ENCODE measurements at places on chromosomes 16 and 17.
A peak's percentile ranks its signal among the peaks of the same experiment; 100 is the strongest.

GRCh38 chr16:51875834-51876600, 670.9 kb downstream of the TOX3 start:
- DNase-seq, result no peak

- DNase-seq, result no peak
These were observed 63.0 kb upstream of the CBX4 start for GRCh38 chr17:79902146-79902791.

DNA sequence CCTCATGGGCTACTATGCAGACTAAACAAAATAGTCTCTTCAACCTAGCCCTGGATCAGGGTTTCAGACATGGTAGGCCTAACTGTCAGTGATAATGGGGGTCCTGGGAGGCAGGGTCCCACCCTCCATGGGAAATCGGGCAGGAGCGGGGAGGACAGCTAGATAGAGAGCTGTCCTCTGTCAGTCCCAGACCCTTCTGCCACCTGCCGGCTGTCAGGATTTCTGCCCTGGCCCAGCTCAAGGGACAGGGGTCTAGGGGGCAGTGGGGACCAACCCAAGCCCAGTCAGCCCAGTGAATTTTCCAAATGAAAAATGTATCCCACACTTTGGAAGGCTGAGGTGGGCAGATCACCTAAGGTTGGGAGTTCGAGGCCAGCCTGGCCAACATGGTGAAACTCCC, 5.3 kb downstream of the CA7 start:
- DNase-seq, result no peak

- no peak for DNase-seq
These were observed 26.0 kb downstream of the NECAB2 start for GRCh38 chr16:83994087-83994486.

- peak; percentile 95 for DNase-seq
These were observed 104.6 kb upstream of the CACNG3 start for GRCh38 chr16:24151482-24151939.

DNA sequence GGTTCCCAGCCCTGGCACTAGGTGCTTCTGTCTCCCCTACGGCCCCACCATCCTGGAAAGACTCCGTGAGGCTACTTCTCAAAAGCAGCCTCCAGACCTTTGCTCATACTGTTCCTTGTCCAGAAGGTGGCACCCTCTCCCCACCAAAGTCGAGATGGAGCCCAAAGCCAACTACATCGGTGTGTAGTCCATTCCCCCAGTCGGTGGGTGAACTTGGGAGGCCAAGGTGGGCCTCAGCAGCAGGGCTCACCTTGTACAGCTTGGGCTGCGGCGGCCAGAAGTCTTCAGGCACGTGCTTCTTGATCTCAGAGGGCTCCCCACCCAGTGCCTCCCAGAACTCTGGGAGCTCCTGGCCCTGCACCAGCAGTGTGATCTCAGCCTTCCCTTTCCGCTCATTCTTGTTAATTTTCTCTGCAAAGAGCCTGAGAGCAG, 10.2 kb downstream of the FLII start:
- peak; percentile 26 for DNase-seq

GRCh38 chr17:80265205-80266068, 4.8 kb downstream of the RNF213 start:
- no peak for DNase-seq

- no peak for DNase-seq
These were observed 19.8 kb upstream of the ADCY7 start for GRCh38 chr16:50246299-50247122.

- no peak for DNase-seq
These were observed 2.5 kb downstream of the SSH2 start for GRCh38 chr17:29927546-29927945.

- DNase-seq, result no peak
These were observed 8.2 kb downstream of the NPTX1 start for GRCh38 chr17:80468242-80468641.

DNA sequence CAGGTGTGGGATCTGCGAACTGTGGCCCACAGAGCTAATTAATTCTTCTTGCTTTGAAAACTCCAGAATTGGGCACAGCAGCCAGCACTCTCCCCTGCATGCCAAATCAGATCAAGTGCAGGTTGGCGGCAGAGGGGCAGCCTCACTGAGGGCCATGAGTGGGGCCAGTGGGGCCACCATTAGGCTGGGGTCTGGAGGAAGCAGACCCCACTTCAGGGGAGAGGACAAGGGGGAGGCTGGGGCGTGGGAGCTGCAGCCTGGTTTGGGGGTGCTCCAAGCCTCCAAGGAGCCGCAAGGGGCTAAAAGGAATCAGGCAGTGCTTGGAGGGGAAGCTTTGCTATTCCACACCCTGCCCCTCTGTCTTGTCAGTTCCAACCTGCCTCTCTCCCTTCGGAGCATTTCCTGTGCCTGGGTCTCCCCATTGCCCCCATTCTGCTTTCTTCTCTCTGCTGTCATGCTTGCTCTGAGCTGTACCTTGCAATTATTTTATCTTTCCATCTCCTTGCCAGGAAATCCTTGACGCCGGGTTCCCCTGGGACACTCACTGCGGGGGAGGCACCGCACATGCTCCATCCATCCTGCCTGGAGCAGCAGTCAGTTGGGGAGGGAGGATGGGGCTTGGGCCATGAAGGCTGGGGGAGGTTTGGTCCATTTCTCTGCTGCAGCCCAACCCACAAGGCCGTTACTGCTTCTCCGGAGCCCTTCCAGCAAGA, 3.3 kb upstream of the ABCC3 start:
- no peak for DNase-seq

GRCh38 chr17:15900871-15901270, 44.1 kb upstream of the ADORA2B start:
- no peak for DNase-seq

- DNase-seq, result no peak
These were observed 194.7 kb downstream of the SNX29 start for GRCh38 chr16:12171206-12171605.

DNA sequence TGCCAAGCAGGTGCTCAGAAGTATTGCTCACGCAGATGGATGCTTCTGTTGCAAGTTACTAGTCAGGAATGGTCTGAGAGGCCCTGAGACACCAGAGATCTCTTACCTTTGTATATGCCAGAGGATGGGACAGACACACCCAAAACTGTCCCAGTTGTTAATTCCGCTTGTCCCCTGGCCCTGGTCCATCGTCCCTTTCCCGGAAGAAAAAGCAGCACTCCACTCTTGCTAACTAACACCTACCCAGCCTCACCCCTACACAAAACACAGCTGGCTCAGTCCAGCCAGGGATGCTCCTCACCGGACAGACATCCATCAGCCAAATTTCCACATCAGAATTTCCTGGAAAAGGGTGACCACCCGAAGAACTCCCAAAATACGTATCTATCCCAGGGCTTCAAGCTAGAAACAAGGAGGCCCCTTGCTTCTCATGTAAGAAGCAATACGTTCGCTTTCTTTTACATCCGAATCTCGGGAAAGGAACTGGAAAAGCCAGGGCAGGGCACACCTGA, 2.0 kb downstream of the GAS7 start:
- no peak for DNase-seq

DNA sequence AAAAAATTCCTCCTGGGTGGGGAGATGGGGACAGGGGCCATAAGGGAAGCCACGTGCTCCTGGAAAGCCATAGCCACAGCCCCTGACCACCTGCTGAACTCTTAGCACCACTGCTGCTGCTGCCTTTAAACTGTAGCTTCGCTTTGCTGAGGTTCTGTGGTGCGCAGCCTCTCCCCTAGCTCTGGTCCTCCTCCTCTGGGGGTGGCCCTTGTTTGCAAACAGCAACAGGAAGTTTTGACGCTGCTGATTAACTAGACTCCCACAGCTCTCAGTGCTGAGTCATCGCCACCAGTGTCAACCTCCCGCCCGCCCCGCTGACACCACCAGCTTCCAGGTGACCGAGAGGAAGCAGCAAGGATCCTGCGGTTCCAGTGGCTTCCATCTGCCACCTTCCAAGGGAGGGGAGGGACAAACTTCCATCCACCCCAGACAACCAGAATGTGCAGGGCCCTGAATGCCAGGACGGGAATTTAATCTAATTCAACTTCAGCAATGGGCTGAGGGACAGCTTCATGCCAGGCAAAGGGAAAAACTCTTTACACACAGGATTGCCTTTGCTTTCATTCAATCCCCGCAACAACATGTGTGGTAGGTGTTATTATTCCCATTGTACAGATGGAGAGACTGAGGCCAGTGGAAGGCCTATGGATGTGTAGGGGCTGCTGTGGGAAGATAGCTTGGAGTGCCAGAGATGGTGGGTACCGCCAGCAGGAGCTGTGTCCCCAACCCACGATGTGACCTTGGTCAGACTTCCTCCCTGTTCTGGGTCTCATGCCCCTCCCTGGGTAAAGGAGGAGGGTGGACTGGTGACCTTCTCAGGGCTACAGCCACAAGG, 8.1 kb upstream of the KIFC3 start:
- peak; percentile 59 for DNase-seq

GRCh38 chr17:38857271-38857670, 3.8 kb upstream of the RPL23 start:
- DNase-seq, result no peak

- no peak for DNase-seq
These were observed 325.4 kb downstream of the SEC14L1 start for GRCh38 chr17:77466140-77466539.

GRCh38 chr16:31491778-31492418, 9.0 kb downstream of the SLC5A2 start:
- no peak for DNase-seq

GRCh38 chr17:61415374-61416210, 15.9 kb downstream of the TBX2 start:
- DNase-seq, result no peak

DNA sequence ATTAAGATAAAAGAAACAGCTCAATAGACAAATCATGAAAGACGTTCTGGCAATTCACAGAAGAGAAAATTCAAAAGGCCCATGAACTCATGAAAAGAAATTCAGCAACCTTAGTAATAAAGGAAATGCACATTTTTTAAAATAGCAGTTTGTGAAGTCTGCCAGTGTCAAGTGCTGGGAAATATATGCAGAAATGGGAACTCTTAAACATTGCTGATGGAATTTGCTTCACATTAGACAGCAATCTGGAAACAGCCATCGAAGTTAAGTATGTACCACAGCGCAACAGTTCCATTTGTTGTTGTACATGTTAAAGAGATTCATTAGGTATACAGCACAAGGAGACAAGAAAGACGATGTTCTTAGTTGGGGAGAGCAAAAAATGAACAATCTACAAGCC, 319.4 kb upstream of the SALL1 start:
- DNase-seq, result no peak

DNA sequence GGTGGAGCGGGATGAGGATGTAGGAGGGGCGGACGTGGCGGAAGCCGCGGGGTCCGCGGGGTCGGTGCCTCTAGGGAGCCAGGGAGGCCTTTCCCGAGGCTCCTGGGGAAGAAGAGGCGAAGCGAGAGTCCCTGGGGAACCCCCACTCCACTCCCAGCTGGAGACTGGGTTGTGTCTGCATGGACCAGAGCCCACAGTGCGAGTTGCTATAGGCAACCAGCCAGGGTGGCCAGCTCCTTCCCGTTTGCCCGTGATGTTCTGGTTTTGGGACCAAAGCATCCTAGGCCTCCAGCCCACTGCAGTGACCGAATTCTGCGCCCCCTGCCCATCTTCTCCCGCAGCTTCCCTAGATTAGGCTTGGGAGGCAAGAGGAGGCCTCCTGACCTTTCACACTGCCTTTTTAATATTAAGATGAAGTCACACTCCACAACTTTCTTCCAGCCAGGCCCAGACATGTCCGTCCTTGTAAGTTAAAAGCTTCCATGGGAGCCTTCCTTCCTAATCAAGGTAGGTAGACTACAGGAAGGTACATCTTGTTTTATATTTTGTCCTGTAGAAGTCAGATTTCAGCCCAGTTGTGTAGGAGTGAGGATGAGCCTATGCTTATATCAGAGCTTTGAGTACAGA, 469 bp downstream of the AMZ2 start:
- DNase-seq, result peak; percentile 49

DNA sequence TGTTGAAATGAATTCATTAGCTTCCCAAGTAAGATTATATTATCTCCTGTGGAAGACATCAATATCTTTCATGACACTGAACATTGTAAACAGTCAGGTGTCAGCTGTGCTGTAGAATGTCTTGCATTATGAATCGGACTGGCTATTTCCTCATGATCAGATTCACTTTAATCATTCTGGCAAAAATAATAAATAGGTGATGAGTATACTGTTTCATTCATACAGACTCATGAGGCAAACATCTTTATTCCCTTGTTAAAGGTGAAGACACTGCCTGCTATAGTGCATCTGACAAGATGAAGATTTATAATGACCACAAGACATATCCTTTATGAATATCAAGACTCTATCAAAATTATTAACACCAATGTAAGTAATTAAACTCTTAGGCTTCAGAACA, 51.3 kb upstream of the ARL6IP1 start:
- no peak for DNase-seq

DNA sequence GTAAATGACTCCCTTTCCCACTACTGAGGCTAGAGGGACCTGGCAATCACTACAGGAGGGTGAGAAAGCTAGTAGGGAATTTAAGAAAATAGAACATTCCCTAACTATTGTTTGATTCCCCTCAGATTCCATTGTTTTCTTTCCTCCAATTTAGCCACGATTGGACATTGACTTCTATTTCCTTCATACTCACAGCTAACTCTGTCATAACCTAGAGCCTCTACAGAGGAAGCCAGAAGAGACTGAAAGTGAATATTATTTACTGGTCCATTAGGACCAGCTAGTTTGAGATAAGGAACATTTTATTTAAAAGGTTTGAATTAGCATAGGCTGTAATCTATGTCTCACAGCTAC, 14.9 kb downstream of the SNF8 start:
- DNase-seq, result no peak

- DNase-seq, result no peak
These were observed 85.1 kb upstream of the TBX2 start for GRCh38 chr17:61314368-61315078.

DNA sequence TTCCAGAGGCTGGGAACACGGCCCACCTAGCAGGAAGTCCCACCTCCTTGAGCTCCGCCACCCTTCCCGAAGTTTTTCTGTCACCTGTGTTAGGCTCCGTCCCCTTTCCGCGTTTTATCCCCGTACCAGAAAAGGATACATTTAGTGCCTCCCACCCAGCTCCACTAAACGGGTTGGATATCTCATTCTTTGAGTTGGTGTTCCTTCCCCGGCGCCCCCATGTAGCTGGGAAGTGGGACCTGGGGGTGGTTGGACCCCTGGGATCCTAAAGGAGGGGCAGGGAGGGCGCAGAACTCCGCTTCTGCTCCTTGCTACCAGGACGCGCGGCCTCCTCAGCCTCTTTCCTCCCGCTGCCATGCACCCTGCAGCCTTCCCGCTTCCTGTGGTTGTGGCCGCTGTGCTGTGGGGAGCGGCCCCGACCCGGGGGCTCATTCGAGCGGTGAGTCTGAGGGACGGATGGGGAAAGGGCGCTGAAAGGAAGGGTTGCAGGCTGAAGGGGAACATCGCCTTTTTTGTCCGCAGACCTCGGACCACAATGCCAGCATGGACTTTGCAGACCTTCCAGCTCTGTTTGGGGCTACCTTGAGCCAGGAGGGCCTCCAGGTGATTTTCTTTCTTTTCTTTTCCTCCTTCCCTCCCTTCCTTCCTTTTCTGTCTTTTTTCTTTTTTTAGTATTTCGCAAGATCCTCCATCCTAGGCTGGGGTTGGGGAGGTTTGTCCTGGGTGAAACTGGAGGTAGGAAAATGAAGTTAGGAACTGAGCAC, 669 bp downstream of the RNF167 start:
- no peak for DNase-seq

Measured in DMS153 (cell line).